ENCODE measurements at places on chromosomes 6 and 20.

DNA sequence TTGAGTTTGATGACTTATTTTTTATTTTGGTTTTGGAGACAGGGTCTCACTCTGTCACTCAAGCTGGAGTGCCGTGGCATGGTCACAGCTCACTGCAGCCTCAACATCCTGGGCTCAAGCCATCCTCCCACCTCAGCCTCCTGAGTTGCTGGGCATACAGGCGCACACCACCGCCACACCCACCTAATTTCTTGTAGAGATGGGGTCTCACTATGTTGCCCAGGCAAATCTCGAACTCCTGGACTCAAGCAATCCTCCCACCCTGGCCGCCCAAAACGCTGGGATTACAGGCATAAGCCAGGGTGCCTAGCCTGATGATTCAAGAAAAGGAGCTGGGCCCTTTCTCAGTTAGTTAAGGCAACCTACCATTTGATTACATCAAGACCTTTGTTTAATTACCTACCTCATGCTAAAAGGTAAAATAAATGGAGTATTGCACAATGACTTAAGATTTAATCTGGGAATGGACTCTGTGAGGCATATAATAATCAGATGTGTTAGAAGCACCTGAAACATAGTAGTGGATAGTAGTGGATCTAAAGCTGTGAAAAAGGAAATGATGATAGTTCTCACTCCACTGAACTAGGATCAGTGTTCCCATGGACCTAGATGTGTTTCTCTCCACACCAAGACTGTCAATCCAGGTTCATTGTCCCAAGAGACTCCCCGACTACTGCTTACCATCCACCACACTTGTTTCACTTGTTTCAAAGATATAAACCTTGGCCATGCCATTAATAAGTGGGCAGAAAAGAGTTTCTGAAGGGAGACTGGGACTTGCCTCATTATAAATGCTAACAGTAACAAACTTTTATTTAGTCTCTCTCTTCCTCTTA, 2.1 kb downstream of the TNFRSF21 start:
- DNase-seq, result no peak

GRCh38 chr6:166760288-166760687, 133.2 kb upstream of the RPS6KA2 start:
- DNase-seq, result peak; percentile 65

DNA sequence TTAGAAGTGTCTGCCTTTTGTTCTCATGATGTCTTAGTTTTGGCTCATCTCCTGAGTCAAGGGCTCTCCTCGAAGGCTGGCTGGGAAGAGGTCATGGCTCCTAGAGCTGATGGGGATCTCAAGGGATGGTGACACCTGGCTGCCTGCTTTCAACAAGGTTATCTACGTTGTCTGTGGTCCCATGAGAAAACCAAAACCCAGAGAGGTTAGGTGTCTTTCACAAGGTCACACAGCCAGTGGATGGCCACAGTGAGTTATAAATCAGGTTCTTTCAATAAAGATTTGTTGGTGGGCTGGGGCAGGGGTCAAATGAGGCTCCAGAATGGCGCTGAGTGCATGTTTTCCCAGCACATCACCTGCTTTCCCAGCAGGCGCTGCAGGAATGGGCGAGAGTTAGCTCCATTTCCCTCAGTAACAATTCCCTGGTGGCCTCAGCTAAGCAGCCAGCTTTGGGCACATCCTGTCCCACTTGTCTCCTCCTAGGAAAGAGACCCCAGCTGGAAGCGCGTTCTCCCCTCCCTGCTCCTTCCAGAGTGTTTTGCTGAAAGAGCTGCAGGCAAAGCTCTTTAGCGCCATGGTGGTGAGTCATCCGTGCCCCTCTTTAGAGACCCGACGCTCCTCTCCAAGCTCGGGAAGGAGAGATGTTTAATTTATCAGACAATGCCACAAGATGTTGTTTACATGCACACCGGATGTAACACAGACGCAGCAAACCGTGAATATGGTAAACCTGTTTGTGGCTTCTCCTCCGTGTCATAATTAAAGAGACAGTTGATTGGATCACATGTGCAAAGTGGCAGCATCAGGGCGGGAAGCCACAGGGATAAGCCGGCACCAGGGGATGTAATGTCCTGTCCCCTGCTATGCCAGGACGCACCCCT, 109.7 kb downstream of the LRFN2 start:
- DNase-seq, result peak; percentile 33

GRCh38 chr6:108359901-108360882, 65.3 kb downstream of the AFG1L start:
- DNase-seq, result no peak

DNA sequence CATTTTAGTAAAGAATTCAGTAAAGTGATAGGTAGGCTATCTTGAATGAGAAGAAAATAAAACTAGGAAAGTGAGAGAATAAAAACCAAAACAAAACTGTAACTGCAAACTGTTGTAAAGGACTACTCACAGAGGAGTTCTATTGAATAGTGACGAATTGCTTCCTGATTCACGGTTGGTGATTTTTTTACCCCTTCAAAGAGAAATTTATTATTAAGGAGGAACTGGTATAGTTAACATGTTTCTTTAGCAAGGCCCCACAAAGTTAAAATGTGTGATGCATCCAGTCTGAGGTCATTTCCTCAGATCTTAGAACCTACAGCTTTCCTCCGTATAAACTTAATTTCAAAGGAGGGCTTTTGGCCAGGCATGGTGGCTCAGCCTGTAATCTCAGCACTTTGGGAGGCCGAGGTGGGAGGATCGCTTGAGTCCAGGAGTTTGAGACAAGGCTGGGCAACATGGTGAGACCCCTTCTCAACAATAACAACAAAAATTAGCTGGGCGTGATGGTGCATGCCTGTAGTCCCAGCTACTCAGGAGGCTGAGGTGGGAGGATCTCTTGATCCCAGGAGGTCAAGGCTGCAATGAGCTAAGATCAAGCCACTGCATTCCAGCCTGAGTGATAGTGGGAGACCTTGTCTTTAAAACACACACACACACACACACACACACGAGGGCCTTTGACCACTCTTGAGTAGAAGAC, 8.3 kb downstream of the PRDM1 start:
- DNase-seq, result peak; percentile 64

GRCh38 chr6:94751641-94752329, 825.5 kb upstream of the MANEA start:
- DNase-seq, result no peak
